ENCODE measurements at places on chromosomes 3 and 15.

- DNase-seq: no peak
Observed at GRCh38 chr15:52121896-52122295, 9.3 kb upstream of the BCL2L10 start.

DNA sequence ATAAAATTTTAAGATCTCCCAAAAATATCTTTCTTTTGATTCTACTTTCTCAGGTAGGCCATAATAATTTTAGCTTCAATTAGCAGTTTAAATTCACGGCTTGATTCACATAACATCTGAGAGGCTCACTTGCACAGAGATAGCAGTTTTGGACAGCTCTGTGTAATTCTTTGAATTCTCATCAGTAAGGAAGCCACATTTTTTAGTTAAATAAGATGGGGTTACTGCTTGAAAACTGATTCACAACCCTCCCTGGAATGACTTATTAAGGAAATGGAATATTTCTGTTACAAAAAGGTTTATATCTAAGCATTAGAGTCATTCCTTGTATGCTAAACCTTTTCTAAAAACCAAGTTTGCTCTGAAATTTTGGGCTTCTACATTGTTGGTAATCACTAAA, 212.7 kb downstream of the ALCAM start:
- DNase-seq: no peak

GRCh38 chr3:93934366-93935046, 39.2 kb downstream of the PROS1 start:
- no peak for DNase-seq

DNA sequence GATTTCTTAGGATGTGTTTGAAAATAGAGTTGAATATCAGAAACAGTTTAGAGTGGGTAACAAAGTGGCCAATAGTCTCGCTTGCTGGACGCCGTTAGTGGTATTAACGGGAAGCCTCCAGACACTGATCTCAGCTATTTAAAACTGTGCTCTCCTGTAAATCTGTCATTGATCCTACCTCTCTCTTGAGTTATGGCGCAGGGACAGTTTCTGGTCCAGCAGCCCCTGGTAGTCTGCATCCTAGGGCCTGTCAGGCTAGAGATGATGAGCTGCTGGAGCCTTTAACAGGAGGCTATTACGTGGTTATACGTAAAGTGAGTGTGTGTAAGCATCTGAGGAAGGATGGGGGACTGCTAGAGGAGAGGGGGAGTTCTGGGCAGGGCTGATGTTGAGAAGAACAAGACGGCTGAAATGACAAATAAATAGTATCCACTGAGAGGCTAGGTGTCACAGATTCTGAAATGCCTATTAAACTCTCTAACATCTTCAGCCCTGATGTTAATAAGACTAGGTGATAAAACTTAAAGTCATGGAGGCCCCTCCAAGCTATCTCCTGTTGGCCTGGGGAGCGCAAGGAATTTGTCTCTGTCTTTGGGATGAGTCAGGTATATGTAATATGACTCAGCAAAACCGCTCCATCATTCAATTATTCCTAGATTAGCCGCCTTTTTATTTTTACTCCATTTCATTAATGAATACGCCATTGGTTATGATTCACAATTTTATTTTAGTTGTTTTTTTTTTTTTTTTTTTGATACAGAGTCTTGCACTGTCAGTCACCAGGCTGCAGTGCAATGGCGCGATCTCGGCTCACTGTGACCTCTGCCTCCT, 155.7 kb downstream of the GREM1 start:
- no peak for DNase-seq

DNA sequence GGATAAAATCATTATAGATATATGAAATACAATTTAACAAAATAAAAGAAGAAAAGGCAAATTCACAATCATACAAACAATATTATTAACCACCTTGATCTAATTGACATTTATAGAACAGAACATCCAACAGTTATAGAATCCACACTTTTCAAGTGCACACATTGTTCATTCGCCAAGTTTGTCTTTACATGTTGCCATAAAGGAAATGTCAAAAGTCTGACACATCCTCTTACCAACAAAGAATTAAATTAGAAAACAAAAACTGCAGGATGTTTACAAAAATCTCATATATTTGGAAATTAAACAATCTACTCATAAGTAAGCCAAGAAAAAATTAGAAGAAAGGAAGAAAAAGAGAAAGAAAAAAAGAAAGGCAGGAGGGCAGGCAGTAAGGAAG, 909.2 kb upstream of the EPHA6 start:
- DNase-seq: no peak

- DNase-seq: no peak
Observed at GRCh38 chr3:139975594-139976365, 40.8 kb downstream of the CLSTN2 start.

- DNase-seq: no peak
Observed at GRCh38 chr3:129014148-129014547, 13.0 kb downstream of the EFCC1 start.

DNA sequence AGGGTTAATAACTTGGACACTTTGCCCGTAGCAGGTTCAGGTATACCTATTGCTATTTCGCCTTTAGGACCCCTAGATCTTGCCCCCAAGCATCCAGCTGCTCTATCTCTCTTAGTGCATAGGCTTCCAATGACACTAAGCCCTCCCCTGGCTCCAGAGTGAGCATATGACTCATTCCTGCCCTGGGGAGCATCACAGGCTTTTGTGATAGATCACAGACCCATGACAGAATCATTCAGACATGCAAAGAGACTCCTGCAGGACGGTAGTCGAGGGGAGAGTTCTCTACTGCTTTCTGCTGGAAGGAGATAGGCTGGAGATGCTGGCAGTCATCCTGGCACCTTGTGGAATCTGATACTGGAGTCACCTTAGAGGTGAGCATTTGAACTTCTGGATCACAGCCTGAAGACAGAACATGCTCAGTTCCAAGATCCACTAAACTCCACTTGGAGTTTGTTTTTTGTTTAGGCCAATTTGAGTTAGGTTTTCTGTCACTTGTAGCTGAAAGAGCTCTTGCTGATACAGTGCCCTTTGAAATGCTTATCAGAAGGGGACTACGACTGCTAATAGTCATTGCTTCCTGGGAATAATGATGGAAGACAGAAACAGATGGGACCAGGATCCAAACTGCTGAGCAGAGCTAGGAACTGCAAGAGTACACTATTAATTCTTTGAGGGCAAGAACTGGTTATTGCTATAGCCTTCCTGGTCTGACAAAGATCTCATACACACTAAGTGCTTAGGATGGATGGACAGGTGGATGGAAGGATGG, 11.0 kb downstream of the LYSMD2 start:
- peak; percentile 40 for DNase-seq

GRCh38 chr15:69593981-69594966, 141.7 kb downstream of the RPLP1 start:
- DNase-seq: no peak

DNA sequence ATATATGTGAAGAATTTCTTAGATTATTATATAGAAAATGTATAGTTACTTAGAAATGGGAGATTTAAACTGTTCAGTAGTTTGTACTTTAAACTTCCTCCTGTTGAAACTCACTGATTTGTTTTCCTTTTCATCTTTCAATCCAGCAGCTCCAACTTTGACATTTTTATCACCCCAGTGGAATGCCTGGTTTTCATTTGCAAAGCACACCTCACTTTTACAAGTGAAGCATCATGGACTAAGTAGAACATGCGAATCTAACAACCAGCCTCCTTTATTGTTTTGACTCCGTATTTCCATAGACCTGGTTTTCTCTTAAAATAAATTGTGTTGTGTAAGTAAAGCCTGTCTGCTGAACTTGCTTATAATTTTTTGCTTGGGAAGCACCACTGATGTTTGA, 97.8 kb upstream of the ROBO2 start:
- DNase-seq: no peak

DNA sequence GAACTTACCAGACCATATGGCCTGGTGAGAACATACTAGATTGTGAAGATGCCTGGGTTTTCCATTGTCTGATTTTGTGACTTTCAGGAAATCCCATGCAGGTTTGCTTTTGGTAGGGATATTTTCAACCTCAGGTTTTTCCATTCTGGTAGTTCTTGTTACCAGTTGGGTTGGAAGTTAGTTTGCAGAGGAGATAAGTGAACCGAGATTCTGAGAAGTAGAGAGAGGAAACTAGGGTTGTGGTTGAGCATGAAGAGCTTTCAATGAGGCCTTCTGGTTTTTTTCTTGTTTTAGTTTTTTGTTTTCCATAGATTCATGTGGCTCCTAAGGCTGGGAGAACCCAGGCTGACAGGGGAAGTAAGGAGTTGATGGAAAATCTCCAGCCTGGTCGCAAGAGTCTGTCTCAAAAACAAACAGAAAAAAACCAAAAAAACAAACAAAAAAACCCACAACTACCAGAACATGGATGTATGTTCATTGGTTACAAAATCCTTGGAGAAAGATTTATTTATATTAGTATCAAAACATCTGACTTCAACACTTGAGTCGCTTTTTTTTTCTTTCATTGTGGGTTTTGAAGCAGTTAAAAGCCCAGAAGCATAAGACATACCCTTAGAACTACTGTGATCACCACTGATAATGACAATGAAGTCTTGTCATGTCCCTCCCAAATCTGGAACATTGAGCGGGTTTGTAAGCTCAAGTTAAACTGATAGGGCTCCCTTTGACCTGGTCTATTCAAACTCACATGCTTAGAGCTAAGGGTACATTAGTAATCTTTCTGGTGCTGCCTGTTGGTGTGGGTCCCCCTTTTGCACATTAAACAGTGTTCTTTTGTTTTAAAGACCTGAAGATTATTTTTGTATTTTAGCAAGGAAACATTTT, 3.2 kb downstream of the GPR171 start:
- no peak for DNase-seq

- DNase-seq: no peak
Observed at GRCh38 chr15:100692671-100693070, 90.3 kb downstream of the ASB7 start.

- DNase-seq: no peak
Observed at GRCh38 chr3:60669636-60670035, 581.6 kb downstream of the FHIT start.

DNA sequence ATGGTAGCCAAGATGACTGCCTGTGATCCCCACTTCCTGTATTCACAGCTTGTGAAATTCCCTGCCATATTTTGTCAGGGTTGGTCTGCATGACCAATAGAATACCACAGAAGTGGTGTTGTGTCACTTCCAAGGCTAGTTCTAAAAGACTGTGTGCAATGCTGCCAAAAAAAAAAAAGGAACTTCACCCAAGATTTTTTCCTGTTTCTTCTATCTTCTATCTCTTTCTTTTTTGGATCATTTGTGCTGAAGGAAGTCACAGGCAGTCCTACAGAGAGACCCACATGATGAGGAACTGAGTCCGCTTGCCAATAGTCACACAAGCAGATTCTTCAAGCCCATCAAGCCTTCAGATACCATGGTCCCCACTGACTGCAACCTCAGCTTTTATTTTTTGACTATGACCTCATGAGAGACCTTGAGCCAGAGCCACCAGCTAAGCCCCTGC, 18.1 kb upstream of the RAF1 start:
- no peak for DNase-seq

GRCh38 chr3:81291586-81291985, 469.9 kb downstream of the GBE1 start:
- DNase-seq: no peak

DNA sequence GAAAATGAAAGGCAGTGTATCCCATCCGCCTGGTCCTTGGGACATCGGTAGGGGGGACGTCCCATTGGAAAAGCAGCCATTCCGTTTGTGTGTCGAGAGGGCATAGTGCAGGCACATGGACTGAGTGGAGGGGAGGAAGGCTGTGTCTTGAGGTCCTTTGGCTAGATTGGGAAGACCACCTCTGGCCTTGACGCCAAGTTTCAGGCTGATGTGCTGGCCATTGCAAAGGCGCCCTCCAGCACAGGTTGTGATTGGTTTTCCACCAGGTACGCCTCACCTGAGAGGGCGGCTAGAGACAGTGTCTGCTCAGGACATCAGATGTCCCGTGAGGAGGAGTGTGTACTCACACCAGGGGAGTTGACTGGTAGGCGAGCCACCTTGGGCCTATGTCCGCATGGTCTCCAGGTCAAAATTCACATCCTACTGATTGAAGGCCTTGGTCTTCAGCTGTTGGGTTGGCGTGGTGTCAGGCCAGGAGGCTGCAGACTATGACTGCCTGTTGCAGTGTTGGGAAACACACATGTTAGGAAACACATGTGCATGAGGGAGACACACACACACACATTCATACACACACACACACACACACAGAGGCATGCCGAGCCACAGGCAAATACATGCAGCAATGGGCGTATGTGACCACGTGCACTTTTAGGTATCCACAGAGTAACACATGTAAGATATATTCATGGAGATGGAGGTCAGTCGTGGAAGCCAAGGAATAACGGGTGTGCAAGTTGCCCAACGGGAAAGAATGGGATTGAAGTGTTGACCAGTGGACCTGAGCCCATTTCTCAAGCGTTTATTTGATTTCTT, 98.4 kb downstream of the SNRPN start:
- no peak for DNase-seq

DNA sequence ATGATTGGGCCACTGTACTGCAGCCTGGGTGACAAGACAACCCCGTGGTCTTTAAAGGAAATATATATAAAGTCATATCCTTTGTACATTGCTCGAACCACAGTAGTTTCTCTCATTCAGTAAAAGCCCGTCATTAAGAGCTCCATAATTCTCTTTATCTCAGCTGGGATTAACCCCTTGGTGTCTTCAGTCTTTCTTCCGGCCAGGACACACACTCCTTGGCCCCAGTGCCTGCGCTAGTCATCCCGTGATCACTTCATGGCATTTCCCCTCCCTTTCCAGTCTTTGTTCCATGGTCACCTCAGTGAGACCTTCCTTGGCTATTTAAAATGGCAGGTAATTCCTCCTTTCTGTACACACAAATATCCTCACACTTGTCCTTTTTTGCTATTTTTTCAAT, 3.3 kb downstream of the RPL35A start:
- DNase-seq: no peak

DNA sequence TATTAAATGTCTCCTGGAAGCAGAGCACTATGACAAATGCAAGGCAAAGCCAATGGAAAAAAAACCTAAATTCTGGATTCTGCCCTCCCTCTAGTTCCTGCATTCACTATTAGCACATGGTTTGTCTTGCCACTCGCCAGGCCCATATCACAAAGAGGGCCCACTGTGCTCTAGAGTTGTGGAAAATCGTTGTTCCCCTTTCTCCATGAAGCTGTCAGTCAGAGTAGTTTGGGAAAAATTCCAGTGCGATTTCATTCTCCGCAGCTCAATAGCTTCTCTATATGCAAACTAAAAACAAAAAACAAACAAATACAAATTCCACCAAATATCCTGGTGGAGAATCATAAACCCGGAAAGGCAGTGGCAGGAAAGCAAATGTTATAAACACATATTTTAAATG, 77.3 kb downstream of the RORA start:
- no peak for DNase-seq

- DNase-seq: no peak
Observed at GRCh38 chr3:89867286-89867685, 759.9 kb downstream of the EPHA3 start.

DNA sequence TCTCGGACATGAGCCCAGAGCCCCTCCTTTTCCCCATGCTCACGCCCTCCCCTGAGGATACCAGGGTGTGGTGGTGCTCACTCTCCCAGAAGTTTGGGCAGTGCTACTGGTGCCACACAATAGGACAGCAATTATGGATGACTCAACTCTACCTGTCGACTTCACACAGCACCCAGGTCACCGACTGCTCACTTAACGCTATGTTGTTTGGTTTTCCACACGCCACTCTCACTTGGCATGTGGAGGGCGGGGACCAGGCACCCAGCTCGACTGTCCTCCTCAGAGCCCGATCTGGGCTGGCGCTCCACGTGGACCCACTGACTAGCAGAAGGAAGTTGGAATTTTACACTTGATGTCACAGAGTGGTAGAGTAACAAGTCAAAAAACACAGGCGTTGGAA, 30.9 kb downstream of the STIMATE start:
- no peak for DNase-seq

- no peak for DNase-seq
Observed at GRCh38 chr3:45746165-45746776, 50.1 kb downstream of the SLC6A20 start.
